Activated CD4-positive, CD25-positive, alpha-beta regulatory T cell treated with anti-CD3 and anti-CD28 coated beads, Interleukin-2, amount 50 U/mL, for 72 hours (primary cell): ENCODE measurements at places on chromosomes 7 and 10.

DNA sequence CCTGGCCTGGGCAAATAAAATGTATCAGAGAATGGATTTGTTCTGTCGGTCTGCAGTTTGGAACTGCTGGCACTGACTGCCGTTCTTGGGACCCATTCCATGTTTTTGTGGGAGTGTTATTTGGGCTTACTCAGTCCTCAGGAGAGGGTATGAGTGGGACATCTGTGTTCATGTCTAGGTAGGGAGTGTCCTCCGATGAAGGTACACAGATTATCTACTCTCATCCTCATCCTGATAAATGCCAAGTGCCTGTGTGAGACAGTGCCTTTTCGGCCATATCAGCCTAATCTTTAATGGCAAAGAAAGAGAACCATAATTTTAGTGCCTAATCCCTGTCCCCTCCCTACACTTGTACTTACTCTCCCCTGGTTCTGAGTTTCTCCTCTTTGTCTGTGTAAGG is 409.4 kb downstream of the REEP3 start:
- no peak for DNase-seq

GRCh38 chr7:39353615-39354376 is 212.4 kb upstream of the YAE1 start:
- DNase-seq, result no peak

DNA sequence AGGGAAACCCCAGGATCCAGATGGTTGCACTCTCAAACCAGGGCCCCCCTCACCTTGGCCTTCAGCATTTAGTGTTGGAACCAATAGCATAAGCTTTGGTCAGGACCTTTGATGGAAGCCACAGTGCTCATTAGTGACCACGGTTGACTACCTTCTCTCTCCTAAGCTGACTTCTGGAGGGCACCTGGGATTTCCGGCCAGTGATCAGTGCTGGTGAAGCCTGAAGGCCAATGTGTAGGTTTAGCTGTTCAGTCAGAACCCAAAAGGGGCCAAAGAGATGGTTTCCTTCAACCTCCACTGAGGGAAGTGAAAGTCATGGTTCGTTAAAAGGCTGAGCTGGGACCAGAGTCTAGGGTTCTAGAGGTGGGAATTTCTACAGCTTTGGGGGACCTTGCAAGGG is 46.4 kb downstream of the TCF7L2 start:
- no peak for DNase-seq

GRCh38 chr7:112081778-112082177 is 124.4 kb downstream of the DOCK4 start:
- no peak for DNase-seq

DNA sequence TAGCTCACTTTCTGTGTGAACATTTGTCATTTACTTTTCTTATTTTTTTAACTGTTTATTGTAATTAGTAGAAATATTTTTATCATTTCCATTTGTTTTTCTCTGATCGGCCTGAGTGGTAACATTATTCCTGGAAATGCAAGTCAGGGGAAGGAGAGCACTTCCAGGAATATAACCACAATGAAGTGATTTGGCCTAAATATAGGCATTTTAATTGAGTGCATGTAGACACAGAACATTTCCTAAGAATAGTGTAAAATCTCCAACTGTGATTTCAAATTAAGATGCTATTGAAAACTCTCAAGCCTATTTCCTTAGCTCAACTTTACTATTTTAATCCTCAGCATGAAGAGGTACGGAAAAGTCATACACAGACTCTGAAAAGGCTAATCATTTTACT is 86.5 kb upstream of the SKAP2 start:
- no peak for DNase-seq

DNA sequence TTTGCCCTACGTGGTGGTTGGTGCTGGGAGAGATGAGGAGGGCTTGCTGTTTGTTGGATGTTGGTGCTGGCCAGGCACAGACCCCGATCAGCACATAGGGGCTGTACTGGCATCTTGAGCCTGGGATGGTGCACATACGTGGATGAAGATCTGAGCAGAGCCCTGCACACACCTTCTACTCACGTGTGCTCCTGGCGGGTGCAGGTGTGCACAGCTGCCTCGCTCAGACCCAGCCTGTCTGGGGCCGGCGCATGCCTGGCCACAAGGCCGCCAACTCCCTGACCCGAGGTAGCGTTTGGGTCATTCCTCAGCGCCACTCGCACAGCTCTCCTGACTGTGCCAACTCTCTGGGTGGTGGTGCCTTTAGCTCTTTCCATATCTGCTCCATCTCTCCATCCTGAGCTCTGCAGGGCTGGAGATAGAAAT is 18.6 kb downstream of the PALD1 start:
- no peak for DNase-seq

GRCh38 chr7:101200504-101200861 is 353 bp downstream of the MOGAT3 start:
- no peak for DNase-seq

DNA sequence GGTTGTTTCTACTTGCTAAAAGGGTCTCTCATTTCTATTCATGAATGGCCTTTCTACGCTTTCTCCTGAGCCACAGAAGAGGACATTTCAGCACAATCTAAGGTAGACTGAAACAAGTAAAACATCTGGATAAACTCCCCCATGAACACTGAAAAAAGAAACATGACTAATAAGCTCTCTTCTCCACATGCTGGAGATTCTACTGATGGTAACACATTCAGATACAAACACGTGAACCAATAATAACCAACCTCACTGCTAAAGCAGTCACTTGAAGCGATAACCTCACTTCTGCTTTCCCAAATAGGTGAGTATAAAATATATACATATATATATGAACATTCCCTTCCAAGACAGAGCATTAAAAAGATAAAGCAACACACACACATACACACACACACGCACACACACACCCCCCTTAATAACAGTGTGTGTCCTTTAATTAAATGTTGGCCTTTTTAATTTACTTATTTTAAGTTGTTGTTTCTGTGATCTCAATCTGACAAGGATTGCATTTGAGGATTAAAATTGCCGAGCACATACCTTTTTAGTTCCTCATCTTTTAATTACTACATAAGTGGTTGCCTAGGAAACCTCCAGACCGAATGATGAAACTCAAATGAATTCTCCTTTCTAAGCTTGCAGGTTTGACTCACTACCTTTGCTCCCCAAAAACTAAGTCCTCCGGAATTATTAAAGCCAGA is 292.4 kb upstream of the KLF14 start:
- DNase-seq, result no peak

DNA sequence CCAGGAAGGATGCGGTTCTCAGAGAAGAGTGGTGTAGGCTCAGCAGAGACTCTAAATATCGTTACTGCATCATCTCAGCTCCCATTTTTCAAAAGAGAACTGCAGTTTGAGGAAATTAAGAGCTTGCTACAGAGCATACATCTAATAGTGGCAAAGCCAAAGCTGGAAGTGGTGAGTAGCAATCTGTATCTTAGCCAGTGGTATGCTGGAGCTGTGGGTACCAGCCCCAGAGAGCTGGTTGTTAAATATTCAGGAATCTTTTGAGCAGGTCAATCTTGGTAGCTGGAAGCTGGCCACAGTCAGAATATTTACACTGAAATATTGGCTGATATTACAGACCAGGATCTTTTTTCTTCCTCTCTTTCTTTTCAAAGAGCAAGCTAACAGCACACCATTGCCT is 88.4 kb upstream of the STEAP1B start:
- no peak for DNase-seq

GRCh38 chr7:69173846-69174245 is 424.4 kb upstream of the AUTS2 start:
- DNase-seq, result no peak

DNA sequence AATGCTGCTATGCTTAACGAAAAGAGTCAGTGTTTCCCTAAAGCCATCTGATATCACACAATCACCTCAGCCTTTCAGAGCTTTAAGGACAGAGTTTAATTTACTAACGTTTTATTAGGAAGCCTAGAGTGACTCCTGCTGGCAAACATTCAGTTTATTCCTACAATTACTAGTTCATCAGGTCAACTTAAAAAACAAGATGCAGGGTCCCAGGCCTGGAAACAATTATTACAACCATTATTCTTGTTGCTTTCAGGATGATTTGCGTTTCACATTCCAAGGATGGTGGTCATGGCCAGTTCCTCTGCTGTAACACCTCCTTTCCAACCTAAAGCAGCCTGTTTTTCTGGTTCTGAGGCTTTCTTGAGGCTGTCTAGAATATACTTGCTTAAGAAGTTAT is 1.5 kb upstream of the FAM53B start:
- DNase-seq, result no peak

DNA sequence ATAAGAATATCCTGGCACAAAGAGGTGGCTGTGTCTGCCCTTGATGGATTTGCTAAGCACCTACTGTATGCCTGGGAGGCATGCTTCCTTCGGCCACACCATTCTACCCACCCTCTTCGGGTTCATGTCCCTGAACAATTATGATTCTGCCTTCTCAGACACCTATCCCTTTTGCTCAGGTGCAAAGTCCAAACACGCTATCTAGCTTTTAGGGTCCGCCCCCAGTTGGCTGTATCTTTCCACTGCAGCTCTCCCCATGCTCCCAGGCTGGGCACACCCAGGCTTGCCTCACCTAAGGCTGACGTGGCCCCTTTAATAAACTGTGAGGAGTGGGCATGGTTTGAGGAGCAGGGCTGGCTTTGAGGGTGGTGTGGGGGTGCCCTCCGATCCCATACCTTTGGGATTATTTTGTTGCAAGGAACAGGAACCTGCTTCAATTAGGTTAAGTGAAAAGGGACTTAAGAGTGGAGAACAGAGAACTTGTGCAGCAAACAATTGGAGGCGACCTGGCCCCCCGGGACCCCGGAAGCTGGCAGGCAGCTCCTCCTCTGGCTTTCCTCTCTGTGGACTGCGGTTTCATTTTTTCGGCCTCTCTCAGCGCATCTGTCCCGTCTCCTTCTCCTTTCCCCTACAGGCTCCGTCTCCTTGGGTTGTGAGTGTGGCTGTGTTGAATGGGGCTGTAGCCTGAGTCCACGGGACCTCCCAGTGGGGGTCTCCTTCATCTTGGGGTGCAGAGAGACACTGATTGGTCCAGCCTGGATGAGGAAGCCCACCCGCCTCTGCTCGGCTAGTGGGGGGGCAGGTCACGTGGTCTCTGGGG is 3.8 kb downstream of the CLIP2 start:
- DNase-seq, result no peak

- DNase-seq, result no peak
These were observed 441.0 kb upstream of the NFE2L3 start for GRCh38 chr7:25710959-25711358.

GRCh38 chr10:31011665-31012022 is 20.0 kb downstream of the ZNF438 start:
- no peak for DNase-seq

DNA sequence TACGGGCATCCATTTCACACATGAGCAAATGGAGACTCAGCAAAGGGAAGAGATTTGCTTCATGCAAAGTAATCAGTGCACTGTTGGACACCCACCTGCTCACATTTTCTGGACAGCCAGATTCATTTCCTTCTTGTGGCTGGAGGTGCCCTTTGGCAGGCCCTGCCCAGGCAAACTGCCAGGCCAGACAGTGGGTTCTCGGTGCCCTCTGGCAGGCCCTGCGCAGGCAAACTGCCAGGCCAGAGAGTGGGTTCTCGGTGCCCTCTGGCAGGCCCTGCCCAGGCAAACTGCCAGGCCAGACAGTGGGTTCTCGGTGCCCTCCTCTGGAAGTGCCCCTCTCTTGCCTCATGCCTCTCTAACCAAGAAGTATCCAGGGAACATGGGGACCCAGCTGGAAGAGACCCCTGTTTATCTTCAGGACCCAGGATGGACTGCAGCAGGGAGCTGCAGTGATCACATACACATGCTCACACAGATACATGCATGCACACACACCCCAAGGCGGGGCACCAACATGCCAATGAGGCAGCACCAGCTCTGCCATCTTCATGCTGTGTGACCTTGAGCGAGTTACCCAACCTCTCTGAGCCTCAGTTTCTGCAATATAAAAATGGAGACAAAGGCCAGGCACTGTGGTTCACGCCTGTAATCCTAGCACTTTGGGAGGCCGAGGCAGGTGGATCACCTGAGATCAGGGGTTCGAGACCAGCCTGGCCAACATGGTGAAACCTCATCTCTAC is 67.1 kb downstream of the OAT start:
- peak; percentile 17 for DNase-seq

DNA sequence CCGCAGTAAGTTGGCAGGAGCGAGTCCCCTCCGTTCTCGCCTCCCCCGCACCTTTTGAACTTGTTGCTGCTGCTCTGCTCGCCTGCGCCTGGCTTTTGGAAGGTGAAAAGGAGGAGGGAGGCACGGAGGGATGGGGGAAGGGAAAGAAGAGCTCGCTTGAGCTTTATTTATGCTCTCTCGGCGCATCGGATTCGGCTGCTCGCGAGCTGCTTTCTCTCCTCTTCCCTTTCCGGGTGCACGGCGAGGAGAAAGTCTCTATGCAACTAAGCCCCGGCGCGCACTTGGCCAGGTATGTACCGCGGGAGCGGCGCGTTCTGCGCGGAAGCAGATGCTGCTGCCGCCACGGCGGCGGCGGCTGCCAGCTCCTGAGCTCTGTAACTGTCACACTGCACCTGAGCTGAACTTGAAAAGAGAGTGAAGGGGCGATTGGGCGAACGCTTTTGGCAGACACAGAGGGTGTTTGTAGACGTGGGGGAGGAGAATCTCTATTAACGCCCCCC is 551 bp downstream of the KCND2 start:
- no peak for DNase-seq

- no peak for DNase-seq
These were observed 64.4 kb downstream of the DNAJB9 start for GRCh38 chr7:108634036-108634435.
